Activated T-cell treated with anti-CD3 and anti-CD28 coated beads for 1 hour (primary cell): ENCODE measurements at places on chromosomes 1 and 21.

GRCh38 chr1:155064832-155065429 is 1.4 kb downstream of the EFNA4 start:
- no peak for DNase-seq

DNA sequence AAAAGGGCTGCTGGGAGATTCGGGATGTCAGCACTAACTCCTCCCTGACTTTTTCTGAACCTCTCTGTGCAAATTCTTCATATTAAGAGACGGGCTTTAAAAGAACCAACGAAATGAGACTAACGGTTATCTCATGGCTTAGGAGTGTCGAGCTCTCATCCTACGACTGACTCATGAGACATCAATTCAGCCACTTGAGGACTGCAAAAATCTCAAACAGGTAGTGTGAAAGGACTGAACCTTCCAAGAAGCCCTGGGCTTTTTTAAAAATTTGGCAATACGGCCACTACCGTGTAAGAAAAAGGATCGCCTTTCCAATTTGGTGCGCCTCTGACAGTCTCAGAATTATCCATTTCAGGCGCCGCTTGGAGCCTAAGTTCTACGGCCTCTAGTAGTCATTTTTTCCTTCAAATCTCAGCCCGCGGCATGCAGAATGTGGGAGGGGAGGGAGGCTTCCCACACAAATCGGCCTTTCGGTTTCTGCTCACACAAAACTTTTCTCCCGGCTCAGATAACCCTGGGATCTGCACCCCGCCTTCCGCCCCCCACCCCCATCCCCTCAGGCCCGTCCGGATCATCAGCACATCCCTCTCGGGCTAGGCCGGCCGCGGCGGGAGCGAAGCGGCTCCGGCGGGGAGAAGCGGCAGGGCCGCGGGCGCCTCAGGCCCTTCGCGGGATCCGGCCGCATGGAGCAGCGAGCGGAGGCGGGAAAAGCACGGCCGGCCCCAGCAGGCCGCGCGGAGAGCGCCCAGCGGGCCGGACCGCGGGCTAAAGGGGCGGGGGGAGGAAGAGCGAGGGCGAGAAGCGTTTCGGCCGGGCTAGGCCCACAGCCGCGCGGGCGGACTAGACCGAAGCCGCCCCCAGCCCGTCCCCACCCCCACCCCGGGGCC is 618 bp downstream of the HNRNPR start:
- DNase-seq, result peak; percentile 12

DNA sequence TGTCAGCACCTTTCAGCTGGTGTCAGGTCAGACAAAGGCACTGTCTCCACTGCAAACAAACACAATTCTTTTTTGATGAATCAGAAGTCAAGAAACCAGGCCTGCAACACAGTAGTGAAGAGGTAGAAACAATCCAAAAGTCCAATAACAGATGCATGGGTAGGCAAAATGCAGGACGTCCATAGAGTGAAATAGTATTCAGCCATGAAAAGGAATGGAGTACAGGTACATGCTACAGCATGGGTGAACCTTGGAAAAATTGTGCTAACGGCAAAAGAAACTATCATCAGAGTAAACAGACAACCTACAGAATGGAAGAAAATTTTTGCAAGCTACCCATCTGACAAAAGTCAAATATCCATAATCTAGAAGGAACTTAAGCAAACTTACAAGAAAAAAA is 26.2 kb upstream of the ZBTB21 start:
- no peak for DNase-seq

GRCh38 chr1:112893288-112894009 is 62.5 kb downstream of the SLC16A1 start:
- no peak for DNase-seq

- no peak for DNase-seq
Measured at GRCh38 chr1:5640845-5641244, 351.4 kb downstream of the NPHP4 start.
